Left renal cortex interstitium (tissue), 4 donors: ENCODE measurements at places on chromosomes 3 and 15.

DNA sequence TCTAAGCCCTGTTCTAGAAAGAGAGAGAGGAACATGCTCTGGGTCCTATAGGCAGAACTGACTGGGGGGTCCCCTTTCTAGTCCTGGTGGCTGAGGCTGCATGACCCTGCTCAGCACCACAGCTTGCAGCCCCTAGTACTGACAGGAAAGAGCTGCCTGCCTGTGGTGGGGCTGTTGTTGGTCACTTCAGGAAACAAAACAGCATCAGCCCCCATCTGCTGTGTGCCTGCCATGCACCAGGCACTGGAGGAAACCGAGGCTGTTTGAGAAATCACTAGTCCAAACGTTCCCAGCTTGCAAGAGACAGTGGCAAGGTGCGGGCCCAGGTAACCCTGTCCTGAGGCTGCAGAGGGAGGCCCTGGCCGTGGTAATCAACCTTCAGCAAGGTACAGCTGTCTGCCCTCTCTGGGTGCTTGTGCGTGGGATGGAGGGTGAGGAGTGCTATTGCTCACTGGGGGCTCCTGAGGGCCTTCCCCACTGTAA, 90.6 kb downstream of the IQSEC1 start:
- DNase-seq = no peak

- DNase-seq = no peak
Observed at GRCh38 chr3:21654241-21654640, 96.8 kb downstream of the ZNF385D start.

- no peak for DNase-seq
Observed at GRCh38 chr3:45965653-45966052, 22.4 kb downstream of the CXCR6 start.

DNA sequence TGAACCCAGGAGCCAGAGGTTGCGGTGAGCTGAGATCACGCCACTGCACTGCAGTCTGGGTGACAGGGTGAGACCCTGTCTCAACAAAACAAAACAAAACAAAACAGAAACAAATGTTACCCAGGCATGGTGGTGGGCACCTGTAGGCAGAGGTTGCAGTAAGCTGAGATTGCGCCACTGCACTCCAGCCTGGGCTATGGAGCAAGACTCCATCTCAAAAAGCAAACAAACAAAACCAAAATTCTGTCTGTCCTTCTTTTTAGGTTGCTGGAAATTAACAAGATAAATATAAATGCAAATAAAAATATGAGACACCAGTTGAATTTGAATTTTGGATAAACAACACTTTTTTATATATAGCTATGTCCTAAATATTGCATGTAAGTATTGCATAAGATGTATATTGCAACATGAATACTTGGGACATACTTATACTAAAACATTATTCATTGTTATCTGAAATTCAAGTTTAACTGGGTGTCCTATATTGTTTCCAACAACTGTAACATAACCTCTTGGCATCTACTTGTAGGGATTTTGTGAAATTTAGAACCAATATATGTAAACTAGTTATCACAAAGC, 4.7 kb upstream of the CEP97 start:
- DNase-seq = no peak

- DNase-seq = no peak
Observed at GRCh38 chr15:42375941-42376340, 16.6 kb downstream of the CAPN3 start.

DNA sequence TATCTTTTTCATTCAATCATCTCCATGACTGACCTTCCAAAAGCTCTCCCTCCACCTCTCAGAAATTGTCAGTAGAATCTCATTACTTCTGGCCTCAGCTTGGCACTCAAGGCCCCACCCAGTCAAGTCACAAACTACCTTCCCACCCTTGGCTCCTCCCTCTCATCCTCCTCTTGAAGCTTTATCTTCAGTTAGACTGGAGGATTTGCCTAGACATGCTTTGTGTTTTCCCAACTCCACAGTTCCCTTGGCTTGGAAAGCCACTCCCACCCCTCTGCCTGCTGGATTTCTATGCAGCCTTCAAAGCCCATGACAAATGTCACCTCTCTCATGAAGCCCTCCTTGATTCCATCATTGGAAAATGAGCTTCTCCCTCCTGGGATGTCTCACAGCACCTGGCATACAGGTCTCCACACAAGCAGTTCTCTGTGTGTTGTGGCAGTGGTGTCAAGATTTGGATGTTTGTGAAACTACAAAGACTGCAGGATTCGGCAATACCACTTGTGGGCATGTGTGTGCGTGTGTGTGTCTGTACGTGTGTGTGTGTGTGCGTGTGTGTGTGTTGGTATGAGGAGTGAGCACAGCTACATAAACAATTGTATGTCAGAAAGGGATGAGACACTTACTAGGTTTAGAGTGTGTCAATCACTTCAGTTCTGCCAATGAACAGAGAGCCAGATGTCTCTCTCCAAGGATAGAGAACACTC, 45.3 kb upstream of the VPS8 start:
- no peak for DNase-seq

- no peak for DNase-seq
Observed at GRCh38 chr3:124209426-124209825, 217.5 kb upstream of the ROPN1 start.

GRCh38 chr15:92101708-92102394, 248.3 kb downstream of the SLCO3A1 start:
- no peak for DNase-seq

- no peak for DNase-seq
Observed at GRCh38 chr3:62686503-62687294, 188.5 kb downstream of the CADPS start.

DNA sequence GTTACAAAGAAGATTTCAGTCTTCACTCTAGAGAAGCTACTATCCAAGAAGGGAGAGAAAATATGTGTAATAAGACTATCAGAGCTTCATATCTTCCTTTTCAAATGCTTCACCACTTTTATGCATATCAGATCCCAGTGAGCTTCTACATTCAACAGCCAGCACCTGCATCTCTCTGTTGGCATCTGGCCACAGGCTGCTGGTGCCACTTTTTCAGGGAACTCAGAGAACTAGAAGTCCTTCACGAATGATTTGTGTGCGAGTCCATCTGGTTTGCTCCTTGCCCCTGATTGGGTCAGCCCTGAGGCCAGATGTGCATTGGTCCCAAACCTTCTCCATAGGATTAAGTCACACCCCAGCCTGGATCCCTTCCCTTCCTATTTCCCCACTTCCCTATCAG, 22.1 kb downstream of the SNTN start:
- no peak for DNase-seq

DNA sequence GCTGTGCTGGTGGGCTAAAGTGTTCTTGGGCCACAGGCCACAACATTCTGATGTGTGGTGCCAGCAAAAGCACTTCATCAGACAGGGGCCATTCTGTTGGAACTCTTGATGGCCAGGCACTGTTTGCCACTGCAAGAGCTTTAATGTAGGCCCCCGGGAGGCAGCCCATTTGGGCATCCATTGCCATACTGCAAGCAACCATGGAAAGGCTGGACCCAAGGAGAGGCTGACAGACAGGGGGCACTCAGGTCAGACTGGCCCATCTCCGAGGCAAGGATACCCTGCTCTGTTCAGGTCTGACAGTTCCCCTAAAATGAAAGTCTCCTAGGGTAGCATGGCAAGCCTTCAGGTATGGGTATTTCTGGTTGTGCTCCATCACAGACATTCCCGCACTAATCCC, 64.2 kb downstream of the FAM227B start:
- no peak for DNase-seq

DNA sequence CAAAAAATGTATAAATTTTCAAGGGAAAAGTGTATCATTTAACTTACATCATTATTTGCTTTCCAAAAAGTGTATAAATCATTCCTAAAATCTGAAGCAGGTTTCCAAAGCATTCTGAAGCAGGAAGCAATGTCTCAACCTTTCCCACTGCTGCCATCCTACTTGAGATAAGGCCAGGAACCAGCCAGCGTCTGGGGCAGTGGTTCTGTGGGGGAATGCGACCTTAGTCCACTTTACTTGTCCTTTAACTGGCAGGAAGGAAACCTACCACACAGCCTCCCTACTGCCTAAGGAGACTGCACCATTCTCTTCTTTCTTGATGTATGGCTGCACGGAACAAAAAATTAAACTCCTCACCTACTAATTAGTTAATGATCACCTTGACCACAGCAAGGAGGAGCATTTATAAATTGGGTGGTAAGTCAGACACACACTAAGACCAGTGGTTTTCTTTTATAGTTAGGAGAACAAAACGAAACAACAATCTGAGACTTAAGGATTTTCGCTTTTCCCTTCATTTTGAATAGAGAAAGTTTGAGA, 3.7 kb downstream of the SORD start:
- DNase-seq = no peak

DNA sequence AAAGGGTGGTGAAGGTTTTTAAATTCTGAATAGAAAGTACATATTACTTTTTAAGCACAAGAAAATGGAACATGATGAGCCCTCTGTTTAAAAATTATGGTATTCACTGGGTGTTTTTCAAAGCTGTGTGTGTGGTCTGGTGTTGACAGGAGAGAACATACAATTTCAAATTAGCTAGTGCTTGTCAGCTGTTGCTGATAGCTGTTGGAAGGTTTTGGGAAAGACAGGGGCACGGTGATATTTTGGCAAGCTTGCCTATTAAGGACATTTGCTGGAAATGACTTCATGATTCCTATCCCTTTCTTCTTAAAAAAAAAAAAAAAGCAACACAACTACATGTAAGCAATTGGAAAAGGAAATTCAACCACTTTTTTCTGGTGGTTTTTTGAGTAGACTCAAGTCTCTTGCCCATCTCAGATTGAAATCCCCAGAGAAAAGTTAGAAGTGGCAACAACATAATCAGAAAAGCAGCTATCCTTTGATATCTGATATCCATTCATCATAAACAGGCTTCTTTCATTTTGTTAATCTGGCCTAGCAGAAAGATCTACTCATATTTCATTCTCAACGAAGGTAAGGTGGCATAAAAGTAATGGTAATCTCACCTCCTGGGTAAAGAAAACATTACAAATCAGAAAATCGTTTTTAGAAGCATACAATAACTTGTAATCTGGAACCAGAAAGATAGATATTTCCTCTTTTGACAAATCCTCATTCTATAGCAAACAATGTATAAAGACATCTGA, 130.0 kb downstream of the RBMS3 start:
- no peak for DNase-seq

DNA sequence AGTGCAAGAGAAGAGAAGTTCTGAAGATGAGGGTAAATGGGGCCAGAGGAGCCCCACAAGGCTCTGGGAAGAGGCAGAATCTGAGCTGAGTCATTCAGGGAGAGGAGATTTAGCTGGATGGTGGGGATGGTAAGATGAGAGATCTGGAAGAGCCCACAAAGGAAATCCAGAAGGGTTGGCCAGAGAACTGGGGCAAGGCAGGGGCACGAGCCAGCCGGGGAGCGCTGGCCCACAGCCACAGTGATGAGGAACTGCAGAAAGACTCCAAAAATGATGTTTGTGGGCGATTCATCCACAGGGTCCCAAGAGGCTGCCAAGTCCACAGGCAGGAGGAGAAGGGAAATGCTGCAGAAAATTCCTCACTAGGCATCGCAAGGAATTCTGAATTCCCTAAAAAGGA, 75.9 kb upstream of the ATP2B2 start:
- no peak for DNase-seq

DNA sequence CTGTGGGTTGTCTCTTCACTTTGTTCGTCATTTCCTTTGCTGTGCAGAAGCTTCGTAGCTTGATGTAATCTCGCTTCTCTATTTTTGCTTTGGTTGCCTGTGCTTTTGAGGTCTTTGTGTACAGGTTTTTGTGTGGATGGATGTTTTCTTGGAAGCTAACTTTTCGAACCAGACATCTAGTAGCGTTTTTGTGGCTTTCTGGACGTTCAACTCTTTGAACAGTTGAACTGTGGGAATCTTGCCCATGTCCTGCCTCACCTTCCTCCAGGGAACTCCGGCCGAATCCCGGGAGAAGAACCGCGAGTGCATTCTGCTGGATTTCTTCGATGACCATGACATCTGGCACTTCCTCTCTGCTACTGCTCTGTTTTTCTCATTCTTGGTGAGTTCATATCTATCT, 70.6 kb downstream of the USF3 start:
- no peak for DNase-seq

GRCh38 chr3:122843604-122844003, 48.7 kb downstream of the SLC49A4 start:
- DNase-seq = no peak

- DNase-seq = no peak
Observed at GRCh38 chr3:72308641-72309040, 523.7 kb upstream of the PROK2 start.

GRCh38 chr3:67648701-67649100, 5.7 kb downstream of the SUCLG2 start:
- no peak for DNase-seq

- no peak for DNase-seq
Observed at GRCh38 chr3:56251343-56251945, 216.8 kb downstream of the ERC2 start.

GRCh38 chr3:29850641-29851040, 569.8 kb downstream of the RBMS3 start:
- DNase-seq = no peak

DNA sequence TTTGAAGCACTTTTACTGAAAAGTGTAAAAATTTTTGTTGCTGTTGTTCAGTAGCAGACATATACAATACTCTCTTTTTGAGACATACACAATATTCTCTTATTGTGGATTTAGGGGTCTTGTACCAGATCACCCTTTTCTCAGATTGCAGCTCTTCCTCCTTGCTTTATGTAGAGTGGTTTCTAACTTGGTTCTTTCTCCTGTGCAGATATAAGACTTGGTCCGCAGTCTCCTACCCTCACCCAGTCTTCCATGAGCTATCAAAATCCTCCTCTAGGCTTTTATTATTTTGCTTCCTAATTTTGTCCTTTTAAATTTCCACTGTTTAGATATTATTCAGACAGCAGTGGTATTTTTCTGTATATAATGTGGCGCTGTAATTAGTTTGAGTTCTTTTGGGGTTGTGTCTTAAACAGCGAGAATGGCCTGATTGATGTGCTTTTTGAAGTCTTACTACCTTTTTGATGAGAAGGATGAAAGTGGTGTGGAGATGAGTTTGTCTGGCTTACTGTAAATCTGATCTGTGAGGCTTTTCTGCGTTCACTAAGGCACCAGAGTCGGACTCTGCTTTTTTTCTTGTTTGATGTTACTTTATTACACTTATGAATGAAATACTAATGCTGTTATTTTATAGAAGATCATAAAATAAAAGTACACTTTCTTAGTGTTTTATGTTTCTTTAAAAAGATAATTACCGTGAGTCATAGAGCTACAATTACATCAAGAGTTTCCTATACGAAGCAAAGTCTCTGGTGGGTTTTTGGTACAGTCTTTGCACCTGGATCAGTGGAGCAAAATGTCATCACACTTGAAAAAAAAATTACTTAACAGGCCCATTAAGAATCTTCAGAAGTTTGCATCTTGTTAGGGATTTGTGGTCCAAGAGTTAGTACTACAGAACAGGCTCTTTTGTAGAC, 27.8 kb downstream of the FNDC3B start:
- DNase-seq = no peak

- DNase-seq = no peak
Observed at GRCh38 chr3:149586871-149587270, 71.0 kb downstream of the WWTR1 start.
